ENCODE measurements at places on chromosomes 5 and 9.
A peak's percentile ranks its signal among the peaks of the same experiment; 100 is the strongest.

- DNase-seq, result no peak
Measured at GRCh38 chr5:113427871-113428574, 6.8 kb downstream of the TSSK1B start.

DNA sequence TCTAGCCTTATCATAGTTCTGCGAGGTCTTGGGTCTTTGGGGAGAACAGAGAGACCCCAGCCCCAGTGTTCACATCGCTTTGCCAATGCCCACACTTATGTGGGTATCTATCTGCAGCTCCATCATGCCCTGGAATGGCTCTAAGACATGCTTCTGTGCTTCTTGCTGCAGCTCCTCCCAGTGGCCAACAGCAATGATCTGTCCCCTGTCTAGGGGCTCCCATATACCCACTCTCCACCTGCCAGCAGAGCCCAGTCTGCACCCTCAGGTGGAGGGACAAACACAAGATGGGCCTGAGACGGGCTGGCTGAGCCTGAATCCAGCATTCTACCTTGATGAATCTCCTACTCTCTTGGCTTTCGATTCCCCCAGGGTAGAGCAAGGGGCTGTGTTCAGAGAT, 14.6 kb upstream of the DAP start:
- no peak for DNase-seq

DNA sequence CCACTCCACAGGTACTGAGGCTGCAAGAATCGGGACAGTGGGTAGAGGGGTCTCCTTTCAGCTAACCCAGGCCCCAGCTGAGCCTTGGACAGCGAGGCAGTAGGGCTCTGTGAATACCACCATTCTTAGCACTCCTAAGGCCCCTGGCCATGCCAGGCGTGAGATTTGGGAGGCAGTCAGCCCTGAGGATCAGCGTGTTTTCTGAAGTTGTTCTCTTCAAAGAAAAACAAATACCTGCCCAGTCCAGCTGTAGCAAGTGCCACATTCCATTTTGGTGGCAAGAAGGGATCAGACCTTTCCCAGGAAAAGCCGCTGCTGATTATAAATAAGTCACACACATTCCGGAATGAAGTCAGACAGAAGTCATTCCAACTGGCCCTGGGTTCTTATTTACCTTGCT, 47.8 kb downstream of the RALGPS1 start:
- no peak for DNase-seq

DNA sequence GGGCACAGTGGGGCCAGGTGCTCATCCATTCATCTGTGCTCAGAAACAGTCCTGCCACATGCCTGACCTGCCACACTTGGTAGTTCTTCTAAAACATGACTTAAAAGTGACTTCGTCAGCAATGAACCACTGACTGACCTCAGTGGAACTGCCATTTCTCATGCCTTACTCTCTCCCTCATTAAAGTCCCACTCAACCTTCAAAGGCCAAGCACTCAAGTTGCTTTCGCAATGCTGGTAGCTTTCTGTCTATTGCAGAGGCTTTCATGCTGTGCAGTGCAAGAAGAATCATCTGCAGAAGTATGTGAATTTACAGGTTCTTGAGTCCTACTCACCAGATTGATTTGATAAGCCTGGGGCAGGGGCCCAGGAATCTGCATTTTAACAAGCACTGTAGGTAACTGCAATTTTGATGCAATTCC, 23.9 kb downstream of the B4GALT1 start:
- no peak for DNase-seq

- DNase-seq, result no peak
Measured at GRCh38 chr5:136108180-136108611, 24.4 kb upstream of the SMAD5 start.

GRCh38 chr5:10536931-10537579, 26.8 kb upstream of the ANKRD33B start:
- no peak for DNase-seq

DNA sequence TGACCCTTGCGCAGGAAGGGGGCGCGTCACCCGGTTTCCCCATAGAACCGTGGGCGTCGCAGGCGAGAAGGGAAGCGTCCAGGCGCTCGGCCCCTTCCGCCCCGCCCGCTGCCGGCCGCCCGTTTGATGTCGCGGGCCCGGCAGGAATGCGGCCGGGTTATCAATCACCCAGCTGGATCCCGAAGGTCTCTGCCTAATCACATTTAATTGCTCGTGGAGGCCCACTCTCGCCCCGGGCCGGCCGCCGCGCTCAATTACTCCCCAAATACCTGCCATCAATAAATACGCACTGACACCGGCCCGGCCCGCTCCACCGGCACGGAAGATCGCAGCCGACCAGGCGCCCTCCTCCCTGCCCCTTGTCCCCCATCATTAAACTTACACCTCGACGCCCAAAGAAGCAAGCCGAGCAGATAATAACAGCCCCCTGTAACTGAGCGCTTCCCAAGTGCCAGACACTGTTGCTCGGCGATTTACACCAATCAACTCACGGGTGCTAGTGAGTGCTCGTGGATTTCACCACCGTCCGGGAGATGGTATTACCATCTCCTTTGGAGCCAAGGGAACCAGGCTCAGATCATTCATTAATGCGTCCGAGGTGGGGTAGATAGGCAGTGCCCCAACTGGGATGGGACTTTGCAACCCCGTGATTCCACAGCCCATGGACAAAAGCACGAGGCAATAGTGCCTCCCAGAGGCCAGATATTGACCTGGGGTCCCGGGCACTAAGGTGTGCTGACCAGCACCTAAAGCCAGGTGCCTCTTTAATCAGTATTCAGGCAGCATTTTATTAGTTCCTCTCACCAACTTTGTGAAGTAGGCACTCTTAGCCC, 11.3 kb downstream of the MSX2 start:
- DNase-seq, result no peak

- no peak for DNase-seq
Measured at GRCh38 chr5:135714126-135714894, 120.2 kb upstream of the SLC25A48 start.

GRCh38 chr5:90562341-90562740, 3.7 kb downstream of the ADGRV1 start:
- no peak for DNase-seq

DNA sequence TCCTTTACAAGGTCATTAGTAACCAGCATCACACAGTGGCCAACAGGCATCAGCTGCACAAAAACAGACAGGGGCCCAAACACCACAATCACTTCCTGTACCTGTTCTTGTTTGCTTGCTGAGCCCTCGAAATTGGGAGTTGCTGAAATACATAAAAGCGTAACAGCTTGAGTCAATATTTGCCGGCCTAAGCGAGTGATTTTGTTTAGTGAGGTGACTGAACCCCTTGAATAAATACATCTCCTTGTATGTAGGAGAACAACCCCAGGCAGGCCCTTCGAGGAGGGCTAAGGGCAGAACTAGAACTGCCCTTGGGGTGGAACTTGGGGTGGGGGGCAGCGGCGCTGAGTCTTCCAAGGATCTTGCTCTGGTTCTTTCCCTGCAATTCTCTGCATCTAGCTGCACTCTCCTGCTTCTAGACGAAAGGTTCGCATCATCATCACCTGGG, 502.5 kb downstream of the RASEF start:
- no peak for DNase-seq

- DNase-seq, result no peak
Measured at GRCh38 chr9:126490214-126490631, 123.5 kb upstream of the LMX1B start.

GRCh38 chr9:68643901-68644809, 60.9 kb upstream of the PIP5K1B start:
- DNase-seq, result no peak

DNA sequence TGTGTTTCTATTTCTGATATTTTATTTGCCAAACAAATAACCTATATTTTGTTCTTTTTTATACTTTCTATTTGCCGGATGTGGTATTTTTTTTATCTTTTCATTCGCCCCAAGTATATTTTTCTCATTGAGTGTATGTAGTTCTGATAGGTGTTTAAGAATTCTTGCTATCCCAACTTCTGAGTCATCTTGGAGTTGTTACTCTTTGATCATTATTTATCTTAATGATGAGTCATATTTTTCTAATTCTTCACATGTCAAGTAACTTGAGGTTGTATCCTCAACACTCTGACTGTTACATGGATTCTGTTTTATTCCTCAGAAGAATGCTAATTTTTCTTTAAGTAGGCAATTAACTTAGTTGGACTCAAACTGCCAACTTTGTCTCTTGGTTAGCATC, 498.1 kb downstream of the TLE1 start:
- DNase-seq, result no peak

GRCh38 chr9:27094640-27095298, 14.3 kb upstream of the TEK start:
- DNase-seq, result no peak

DNA sequence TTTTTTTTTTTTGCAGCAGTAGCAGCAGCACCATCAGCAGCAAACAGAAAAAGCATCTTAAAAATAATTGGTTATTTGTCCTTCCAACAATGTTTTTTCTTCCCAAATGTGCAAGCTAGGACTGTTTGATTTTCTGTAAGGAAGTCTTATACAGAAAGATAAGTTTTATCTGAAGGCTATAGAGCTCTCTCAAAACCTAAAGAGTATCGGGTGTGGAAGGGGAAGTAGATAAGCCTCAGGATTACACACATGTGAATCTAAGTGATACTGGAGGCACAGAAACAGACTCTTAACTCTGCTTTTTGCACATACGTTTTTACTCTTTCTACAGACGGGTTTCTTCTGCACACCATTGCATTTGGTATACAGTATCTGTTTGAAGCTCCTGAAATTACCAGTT, 184.4 kb upstream of the FTMT start:
- no peak for DNase-seq

DNA sequence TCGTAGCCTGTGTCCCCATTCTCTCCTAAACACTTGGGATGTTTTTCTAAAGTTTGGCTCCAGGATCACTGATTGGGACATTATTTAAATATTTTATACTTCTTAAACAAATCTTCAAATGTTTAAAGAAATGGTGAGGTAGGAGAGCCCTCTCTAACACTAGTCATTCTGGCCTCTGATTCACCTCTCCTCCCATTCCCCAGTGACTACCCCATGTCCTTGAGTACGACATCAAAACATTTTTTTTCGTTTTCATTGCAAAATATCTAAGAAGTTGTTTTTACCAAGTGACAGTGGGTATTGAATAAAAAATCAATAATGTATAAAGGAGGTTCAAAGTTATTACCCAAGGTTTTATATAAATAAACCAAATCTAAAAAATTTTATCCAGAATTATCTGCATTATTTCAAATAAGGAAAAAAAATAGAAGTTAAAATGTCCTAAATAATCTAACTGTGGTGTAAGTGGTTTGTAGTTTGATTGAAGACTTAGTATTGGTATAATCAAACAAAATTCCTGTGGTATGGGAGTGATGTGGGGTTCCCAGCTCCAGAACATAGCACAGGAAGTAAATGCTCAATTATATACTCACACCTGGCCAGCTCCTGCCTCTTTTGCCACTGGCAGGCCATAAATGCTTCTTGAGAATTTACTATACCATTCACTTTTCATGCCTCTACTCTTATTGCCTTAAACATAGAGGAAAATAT, 51.1 kb downstream of the MAST4 start:
- no peak for DNase-seq

GRCh38 chr9:98019098-98019497, 36.0 kb downstream of the ANP32B start:
- no peak for DNase-seq

DNA sequence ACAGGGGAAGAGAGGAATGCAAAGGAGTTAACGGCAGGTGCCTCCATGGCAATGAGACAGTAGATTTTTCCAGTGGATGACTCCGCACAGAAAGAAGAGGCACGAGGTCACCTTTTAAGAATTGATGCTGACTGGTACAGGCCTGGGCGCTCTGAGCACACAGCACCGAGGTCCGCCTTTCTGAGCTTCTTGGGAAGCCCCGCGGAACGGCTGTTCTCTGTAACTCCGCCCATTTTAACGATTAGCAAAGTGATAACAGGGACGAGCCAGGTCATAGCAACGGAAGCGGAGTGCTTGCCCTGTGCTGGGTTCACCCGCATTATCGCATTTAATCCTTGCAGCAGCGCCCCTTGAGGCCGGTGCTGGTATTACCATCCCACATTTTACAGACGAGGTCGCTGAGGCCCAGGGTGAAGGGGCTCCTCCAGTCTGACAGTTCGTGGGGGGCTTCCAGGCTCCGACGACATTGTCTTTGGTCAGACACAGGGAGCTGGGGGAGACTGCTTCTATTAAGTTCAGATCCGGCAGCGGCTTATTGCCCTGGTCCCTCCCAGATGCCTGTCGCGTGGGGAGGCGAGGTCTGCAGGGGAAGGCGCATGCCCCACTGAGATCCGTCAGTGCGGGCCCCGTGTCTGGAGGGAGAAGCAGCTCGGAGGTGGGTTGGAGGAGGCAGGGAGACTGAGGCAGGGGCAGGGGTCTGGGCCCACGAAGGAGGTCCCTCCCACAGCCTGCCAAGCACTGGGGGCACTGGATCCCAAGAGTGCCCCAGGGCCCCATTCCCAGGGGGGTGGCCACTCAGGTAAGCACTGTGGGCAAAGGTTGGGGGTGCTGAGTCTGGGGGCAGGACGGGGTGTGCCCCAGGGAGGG, 22.3 kb upstream of the HMCN2 start:
- DNase-seq, result peak; percentile 21

DNA sequence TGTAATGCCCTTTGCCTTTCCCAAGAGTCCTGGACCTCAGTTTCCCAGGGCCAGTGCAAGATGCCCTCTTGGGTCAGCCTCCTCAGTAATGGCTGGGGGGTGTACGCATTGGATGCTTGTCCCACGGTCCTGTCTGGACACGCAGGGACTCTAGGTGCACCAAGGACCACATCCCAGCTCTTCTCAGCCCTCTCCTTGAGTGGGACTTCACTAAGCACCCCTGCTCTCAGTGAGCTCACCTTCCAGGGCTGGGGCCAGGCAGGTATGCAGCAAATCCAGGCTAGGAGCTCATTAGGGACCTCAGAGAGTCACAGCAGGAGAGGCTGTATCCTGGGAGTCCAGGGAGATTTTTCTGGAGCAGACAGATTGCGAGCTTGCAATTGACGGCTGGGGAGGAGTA, 59.8 kb downstream of the MACROH2A1 start:
- DNase-seq, result no peak
